ENCODE measurements at places on chromosomes 16 and 17.

- DNase-seq = no peak
These were observed 22.5 kb upstream of the MEAK7 start for GRCh38 chr16:84526794-84527531.

GRCh38 chr16:56102183-56102686, 89.1 kb upstream of the GNAO1 start:
- DNase-seq = no peak

- no peak for DNase-seq
These were observed 664.8 kb upstream of the EEF2KMT start for GRCh38 chr16:5762362-5762761.

DNA sequence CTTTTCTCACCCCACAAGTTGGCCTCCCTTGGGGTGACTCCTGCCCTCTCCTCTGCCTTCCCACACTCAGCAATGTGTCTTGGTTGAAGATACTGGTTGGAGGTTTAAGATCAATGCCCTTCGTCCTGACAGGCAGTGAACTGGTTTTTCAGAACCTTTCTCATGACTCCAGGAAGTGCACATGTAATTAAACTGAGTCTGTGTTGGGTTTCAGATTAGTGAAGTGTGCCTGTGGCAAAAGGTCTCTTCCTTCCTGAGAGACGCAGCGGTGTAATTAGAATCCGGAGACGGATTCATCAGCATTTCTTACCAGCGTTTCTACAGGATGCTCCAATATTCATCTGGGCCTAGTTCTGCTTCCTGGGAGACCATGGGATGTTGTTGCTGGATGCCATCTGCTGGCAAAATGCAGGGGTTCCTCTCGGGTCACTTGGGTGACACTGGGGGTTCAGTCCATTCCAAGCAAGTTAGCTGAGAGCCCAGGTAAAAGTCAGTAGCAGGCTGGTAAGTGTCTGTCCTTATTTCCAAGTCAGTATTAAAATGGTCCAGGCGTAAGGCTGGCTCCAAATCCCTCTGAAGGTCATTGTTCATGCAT, 233.3 kb downstream of the XYLT1 start:
- no peak for DNase-seq

- DNase-seq = no peak
These were observed 10.3 kb upstream of the DYNLRB2 start for GRCh38 chr16:80530479-80530878.

GRCh38 chr16:48044117-48044516, 111.7 kb downstream of the ABCC12 start:
- DNase-seq = no peak

DNA sequence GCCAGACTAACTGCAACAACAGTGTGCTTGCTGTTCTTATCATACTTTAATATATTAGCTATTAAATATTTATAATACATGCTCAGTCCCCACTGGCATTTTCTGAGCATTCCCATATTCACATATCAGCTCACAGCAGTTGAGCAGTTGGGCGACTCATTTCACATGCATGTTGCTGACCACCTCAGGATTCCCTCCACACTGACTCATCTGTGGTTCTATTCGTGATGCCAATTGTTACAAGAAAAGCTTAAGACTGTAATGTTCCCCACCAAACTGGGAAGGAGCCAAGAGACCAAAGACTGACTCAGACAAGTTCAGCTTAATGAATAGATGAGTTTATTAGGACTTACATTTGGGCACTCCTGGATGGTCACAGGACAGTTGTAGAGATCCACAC, 100.3 kb upstream of the KIF2B start:
- peak; percentile 99 for DNase-seq

DNA sequence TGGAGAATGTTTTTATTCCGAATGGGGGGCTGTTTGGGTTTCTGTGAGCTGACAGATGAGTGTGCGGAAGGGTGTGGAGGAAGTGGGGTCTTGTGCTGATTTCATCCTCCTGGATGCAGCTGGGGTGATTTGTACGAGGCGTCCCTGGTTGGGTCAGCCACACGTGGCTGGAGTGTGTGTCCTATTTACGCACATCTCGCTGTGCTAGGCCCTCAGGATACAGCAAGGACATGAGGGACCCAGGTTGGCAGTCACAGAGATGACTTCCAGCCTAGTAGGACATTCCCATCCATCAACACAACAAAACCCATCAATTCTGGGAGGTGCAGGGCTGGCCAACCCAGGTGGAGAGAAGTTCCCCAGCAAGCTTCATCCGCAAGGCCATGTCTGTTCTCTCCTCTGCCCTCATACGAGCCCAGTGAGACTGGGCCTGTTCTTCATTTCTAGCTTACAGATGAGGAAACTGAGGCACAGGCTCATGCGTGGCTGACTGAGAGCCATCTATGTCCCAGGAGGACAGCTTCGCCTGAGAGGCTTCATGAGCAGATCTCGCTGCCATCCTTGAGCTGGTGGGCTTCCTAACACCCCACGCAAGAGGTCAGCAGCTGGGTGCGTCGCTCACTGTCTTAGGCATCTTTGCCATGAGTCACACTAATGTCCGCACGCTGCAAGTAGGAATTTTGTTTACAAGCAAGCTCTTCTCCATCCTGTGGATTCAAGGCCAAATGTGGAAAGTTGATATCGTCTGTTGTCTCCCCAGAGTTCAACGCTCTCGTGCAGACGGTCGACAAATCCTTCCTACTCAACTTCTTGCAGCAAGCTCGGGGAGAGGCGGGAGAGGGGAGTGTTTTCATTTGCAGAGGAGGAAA, 24.4 kb downstream of the IRF8 start:
- DNase-seq = peak; percentile 8

DNA sequence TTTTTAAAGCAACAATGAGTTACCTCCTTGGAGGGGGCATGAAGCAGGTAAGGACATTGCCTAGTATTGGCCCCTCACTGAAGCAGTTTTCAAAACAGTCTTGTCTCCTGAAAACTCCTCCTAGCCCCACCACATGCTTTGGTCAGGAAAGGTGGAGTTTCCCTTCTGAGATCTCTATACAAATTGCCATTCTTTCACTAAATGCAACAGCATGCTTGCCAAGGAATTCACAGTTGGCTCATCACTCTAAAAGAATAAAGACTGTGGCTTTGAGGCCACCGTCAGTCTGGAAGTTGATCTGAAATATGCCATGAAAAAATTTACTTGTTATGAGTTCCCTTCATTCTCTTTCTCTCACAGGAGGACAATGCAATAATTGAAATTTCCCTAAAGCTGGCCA, 4.2 kb downstream of the TTC19 start:
- no peak for DNase-seq

GRCh38 chr16:85986931-85987749, 88.2 kb downstream of the IRF8 start:
- no peak for DNase-seq

GRCh38 chr16:86625029-86625428, 46.7 kb downstream of the FOXL1 start:
- no peak for DNase-seq

- no peak for DNase-seq
These were observed 659 bp downstream of the KRT15 start for GRCh38 chr17:41518031-41518430.

- no peak for DNase-seq
These were observed 28.4 kb downstream of the SLC25A10 start for GRCh38 chr17:81740395-81740961.

DNA sequence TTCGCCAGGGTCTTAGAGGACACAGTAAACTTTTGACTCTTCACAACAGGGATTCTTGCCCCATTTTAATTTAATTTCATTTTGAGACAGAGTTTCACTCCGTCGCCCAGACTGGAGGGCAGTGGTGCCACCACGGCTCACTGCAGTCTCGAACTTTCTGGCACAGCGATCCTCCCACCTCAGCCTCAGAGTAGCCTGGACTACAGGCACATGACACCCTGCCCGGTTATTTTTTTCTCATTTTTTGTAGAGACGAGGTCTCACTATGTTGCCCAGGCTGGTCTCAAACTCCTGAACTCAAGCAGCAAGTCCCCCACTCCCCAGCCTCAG, 329 bp upstream of the NLE1 start:
- DNase-seq = no peak

- DNase-seq = no peak
These were observed 10.3 kb upstream of the TOX3 start for GRCh38 chr16:52557236-52557635.

- DNase-seq = no peak
These were observed 1.3 kb downstream of the GNGT2 start for GRCh38 chr17:49209061-49209571.

GRCh38 chr16:69707920-69708683, 18.3 kb downstream of the NQO1 start:
- DNase-seq = no peak

- DNase-seq = no peak
These were observed 744 bp downstream of the JPH3 start for GRCh38 chr16:87602821-87603683.

DNA sequence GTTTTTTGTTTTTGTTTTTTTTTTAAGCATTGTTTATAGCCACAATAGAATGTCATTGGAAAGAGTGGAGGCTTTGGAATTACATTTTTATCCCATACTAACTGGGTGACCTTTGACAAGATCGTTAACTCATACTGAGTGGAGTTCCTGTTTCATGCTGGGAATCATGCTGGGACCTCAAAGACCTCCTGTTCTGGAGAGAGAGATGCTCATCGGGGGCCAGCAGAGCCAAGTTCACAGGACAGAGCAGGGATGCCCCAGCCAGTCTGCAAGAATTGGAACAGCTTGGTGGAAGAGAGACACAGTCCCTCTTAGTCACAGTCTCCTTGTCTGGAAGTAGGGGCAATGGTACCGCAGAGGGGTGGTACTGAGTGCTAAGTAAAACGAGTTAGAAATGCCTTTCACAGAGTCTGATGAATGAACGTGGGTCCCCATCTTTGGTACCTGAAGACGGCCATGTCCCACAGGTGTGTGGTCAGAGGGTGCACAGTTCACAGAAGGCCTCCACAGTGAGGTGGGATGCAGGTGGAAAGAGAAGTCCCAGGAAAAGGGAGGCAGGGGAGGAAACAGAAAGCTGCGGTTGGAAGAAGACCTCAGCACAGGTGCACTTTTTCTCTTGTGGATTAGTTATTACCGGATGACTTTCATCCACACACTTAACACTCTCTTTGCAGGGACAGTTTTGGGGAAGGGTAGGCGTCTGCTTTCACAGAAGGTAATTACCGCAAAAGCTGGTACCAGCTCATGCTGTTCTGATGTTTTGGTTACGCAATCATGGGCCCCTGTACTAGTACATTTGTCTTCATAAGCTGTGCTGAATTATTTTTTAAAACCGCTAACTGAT, 147.8 kb downstream of the PRKCA start:
- no peak for DNase-seq

- DNase-seq = no peak
These were observed 1208.4 kb upstream of the CDH8 start for GRCh38 chr16:63244631-63245030.

DNA sequence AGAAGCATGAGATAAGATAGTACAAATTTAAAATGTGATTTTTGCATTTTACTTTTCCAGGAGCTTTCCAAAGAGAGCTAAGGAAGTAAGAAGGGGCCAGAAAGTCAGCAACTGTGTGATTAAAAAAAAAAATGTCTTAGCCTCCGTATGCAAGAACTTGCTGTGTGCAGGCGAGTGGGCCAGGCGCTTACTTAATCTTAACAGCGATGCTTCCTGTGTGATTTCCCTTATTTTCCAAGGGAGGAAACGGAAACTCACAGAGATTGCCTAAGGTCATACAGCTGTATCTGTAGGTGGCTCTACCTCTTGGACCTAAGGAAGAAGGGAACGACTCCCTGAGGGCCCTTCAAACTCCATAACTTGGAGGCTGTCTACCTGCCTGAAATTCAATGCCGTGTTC, 11.1 kb downstream of the HS3ST3B1 start:
- no peak for DNase-seq

DNA sequence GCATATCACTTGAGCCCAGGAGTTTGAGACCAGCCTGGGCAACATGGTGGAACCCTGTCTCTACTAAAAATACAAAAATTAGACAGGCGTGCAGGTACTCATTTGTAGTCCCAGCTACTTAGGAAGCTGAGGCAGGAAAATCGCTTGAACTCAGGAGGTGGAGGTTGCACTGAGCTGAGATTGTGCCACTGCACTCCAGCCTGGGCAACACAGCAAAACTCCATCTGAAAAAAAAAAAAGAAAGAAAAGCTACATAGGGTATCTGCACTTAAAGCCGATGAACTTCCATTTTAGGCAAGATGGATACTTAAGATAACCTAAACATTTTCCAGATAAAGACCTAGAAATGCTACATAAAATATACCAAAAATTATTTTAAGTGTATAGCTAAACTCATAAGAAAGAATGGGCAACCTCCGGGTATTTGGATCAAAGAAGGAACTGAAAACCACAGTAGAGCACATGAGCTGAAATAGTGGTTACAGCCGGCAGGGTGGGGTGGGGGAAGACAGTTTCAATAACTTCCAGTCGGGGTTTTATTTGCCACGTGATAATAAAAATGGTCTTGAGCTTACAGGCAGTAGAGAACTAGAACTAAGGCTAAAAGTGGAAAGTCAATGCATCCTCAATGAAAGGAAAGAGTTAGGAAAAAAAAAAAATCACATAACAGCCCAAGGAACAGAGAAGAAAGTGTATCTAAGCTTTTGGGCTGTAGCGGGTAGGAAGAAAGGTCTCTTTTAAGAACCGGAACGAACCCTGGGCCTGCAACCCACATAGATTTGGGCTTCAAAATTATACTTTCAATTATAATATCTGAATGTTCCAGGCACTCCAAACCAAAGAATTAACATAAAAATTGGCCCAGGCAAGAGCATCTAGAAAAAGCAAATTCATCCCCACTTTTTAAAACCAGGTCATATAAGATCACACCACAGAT, 53.1 kb downstream of the CFDP1 start:
- no peak for DNase-seq

GRCh38 chr16:83807327-83807709, 460 bp upstream of the HSBP1 start:
- no peak for DNase-seq
